Posterior vena cava (tissue), 2 donors: ENCODE measurements at places on chromosomes 13 and 19.

- no peak for DNase-seq
Observed at GRCh38 chr13:25776722-25777121, 275.1 kb downstream of the SHISA2 start.

DNA sequence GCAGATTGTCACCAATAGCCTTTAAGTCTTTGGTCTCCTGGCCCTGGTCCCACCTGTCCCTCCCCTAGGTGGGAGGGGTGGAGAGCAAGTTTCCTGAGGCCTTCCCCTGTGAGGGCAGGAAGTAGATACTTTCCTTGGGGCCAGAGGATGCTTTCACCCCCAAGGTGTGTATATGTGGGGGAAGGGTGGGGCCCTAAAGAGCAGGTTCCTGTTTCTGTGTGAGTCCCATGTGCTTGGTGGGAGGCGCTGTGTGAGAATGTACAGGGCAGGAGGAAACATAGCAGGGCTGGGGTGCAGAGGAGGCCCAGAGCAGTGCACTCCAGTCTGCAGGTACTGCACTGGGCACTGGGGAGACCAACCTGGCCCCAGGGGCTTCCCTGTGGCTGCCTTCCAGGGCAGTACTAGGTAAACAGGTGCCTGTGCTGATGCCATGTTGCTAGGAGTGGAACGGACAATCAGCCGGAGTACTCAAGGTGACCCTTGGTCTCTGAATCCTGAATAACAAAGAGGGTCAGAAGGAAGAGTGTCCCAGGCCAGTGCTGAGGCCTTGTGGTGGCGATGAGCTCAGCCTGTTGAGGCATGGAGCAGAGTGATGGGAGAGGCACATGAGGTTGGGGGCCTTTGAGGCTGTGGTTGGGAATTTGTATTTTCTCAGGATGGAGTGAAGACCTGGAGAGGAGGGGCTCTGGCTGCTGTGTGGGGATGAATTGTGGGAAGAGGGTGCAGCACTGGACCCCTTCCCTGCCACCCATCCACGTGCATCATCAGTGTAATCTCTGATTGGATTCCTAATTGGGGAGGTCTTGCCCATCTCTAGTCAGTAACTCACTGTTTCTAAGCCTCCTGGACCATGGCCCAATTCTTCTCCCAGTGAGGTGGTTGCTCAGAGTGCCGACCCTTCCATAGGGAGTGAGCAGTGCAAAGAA lies 5.1 kb downstream of the EGLN2 start:
- no peak for DNase-seq

DNA sequence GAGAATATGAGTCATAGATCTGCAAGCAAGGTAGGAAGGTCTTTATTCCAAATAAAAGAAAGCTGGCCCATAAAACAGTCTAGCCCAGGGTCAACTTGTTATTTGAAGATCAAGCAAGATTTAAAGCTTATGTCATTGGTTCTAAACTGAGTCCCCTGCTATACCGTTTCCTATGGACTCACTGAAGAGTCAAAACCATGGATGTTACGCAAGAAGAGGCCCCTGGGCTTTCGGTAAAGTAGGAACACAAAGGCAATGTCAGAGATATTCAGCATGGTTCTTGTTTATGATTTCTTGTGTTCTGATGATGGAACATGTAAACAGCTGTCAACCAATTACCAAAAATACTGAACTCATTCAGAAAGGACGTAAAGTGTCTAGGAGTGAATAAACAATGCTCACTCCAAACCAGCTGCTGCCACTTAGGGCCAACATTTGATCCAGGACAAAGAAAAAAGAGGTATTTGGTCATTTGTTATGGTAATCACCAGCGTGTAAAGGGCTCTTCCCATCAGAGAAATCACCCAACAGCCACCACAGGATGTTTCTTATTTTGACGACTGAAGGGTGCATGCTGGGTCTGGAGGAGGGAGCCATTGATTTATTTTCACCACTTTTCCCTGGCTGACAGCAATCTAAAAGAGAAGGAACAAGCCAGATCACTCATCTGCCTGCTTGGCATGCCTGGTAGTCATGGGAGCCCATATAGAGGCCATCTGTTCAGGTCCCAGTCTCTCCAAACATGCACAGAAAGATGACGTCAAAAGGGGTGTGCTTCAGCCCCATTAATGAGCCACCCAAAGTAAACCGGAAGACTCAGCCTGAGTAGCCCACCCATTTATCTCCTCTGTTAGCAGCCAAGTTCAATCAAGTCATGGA lies 68.3 kb downstream of the FGF14 start:
- no peak for DNase-seq

DNA sequence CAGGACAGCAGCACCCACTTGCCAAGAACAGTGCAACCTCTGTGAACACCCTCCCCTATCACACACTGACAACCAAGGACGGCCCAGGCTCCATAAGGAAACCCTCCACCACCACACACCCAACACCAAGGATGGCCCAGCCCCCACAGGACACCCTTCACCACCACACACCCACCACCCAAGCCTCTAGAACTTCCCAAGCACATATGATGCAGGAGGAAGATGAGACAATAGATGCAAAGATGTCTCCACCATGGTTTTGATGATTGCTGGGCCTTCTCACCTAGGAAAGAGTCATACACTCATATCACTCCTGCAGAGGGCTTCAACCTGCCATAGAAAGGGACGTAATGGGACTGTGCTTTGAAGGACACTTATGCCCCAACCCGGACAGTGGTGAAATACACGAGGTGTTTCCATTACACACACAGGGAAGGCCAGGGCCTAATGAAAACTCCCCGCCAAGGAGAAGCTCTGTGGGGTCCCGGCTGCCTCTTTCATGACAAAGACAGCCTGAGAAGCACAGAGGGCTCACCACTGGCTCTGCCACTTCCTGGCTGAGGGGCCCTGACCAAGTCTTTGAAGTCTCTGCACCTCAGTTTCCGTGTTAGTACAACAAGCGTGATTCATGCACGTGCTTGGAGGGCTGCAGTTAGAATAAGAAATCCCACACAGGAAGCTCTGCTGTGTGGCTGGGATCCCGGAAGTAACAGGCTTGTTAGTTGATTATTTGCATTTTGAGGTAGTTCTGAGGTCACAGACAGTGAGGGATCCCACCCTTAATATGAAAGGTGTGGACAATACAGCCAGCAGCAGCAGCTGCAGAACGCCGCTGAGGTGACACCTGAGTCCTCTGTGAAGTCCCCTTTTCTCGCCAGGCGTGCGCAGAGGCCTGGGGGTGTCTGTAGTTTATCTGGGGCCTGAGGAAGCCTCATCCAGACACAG lies 61.9 kb upstream of the ATP12A start:
- no peak for DNase-seq

DNA sequence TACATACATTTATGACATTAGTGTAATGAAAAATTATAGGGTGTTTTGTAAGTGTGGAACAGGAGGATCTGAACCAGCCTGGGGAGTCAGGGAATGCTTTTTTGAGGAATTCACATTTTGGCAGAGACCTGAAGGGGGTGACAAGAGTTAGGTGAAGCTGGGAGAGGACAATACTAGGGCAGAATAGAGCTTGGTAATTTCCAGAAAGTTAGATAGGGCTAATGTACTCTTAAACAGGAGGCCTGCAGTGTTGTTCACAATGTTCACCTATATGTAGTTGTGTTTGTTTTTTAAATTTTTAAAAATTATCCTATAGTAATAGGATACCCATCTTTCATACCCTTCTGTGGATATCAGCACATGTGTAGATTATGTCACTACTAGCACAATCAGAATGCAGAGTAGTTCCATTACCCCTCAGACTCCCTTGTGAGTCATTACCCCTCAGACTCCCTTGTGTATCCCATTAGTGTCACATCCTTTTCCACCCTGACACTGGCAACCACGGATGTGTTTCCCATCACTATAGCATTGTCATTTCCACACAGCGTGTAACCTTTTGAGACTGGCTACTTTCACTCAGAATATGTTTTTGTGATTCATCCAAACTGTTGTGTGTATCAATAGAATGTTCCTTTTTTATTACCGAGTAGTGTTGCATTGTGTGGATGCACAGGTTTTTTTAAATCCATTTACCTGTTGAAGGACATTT lies 43.1 kb downstream of the PCCA start:
- DNase-seq, result no peak

- DNase-seq, result no peak
Observed at GRCh38 chr13:67515895-67516294, 285.8 kb upstream of the PCDH9 start.
